Naive thymus-derived CD8-positive, alpha-beta T cell (primary cell): ENCODE measurements at places on chromosomes 6 and 20.

GRCh38 chr20:13700761-13701160 lies 62.0 kb upstream of the TASP1 start:
- H3K4me1 ChIP-seq = no peaks in the 10 kb centered on the region
- DNase-seq = no peak
- no peaks in the 10 kb centered on the region for H3K36me3 ChIP-seq
- no peak overlapping the region for H3K4me3 ChIP-seq
- no peaks in the 10 kb centered on the region for H3K27me3 ChIP-seq
- H3K27ac ChIP-seq = no peak overlapping the region

- peaks cover 29% of the 10 kb centered on the region for H3K36me3 ChIP-seq
- no peaks in the 10 kb centered on the region for H3K27me3 ChIP-seq
- no peak for DNase-seq
- peak overlapping the region; percentile 8 for H3K27ac ChIP-seq
- H3K4me3 ChIP-seq = no peak overlapping the region
Observed at GRCh38 chr20:47206962-47207641, 149.4 kb downstream of the ZMYND8 start.

- no peak overlapping the region for H3K27ac ChIP-seq
- no peak overlapping the region for H3K4me3 ChIP-seq
- peaks cover 3% of the 10 kb centered on the region for H3K4me1 ChIP-seq
- DNase-seq = no peak
Observed at GRCh38 chr6:161105408-161105807, 113.8 kb downstream of the MAP3K4 start.

GRCh38 chr20:3431109-3431508 lies 23.6 kb upstream of the DNAAF9 start:
- H3K4me1 ChIP-seq = no peaks in the 10 kb centered on the region
- H3K4me3 ChIP-seq = no peak overlapping the region
- H3K36me3 ChIP-seq = no peaks in the 10 kb centered on the region
- no peak for DNase-seq

DNA sequence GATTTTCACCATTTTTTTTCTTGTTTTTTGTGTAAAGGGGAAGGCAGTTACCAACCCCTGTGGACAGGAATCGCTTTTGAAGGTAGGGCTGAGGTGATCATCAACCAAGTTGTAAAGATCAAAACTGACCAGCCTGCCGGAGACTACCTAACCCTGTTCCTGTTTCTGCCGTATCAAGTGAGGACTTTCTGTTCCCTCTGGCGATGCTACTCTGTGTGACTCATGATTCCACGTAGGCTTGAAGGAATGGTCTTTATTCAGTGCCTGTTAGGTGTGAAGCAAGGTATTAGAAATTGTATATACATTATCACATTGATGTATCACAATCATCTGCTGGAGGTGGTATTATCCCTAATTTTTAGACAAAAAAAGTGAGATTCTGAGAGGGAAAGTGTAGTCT lies 161.3 kb downstream of the SOX4 start:
- DNase-seq = no peak
- no peak overlapping the region for H3K4me3 ChIP-seq
- no peak overlapping the region for H3K27ac ChIP-seq
- H3K36me3 ChIP-seq = no peaks in the 10 kb centered on the region

DNA sequence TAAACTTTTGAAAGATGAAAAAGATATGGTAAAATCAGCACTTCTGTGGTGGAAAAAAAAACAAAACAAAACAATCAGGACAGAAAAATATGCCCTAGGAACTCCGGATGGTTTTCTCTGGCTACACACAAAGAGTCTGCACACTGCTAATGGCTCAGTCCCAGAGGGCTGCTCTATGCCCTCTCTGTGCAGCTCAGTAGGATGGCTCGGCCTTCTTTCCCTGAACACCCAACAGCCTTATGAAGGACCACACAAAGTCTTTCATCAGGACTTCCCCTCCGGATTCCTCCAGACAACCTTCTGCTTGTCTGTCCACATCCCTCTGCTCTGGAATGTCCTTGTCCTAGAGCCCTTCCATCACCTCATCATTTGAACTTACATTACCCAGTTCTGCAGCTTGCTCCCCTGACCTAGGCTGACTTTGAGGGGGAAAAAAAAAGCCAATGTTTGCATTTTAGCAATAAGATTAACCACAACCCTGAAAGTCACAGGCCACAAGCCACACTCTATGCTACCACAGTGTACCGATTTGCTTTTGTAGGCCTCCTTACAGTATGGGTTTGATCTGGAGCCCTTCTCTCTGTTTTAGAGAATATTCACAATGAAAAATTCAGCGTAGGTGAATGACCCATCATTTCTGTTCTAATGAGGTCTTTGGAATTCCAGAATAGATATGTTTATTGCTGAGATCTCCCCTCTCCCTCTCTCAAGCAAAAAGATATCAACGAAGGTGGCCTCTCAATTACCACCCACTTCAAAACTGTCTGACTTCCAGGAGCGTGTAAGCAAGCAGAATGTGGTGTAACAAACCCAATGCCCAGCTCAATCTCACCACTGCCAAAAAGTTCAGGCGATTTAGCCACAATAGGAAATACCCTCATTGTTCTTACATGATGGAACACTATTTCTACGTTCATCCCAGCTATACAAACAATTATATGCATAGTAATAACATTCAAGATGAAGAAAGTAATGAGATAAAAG lies 164.0 kb downstream of the GMDS start:
- H3K4me1 ChIP-seq = peaks cover 21% of the 10 kb centered on the region
- H3K36me3 ChIP-seq = peaks cover 25% of the 10 kb centered on the region
- H3K4me3 ChIP-seq = peak overlapping the region; percentile 33
- no peaks in the 10 kb centered on the region for H3K27me3 ChIP-seq
- no peak for DNase-seq

DNA sequence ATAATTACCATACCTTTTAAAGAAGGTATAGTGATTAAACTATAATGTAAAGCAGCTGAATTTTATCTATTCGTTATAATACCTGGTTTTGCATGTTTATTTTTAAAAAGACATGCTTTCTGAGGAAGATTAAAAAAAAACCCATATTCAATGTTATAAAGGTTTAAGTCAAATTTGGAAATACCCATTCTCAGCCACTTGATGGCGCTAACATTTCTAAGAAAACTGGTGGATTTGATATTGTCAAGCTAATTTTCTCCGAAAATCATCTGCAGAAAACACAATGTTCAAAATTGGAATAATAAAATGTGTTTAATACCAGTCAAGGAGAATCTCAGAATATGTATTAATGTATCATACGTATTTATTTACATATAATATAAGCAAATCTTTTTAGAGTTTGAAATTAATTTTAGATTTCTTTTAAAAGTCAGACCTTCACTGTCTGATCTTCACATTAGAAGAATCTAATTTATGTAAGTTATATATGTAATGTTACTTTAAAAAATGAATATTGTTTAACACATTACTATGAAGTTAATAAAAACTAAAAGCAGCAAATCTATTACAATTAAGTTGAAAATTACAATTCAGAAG lies 35.0 kb downstream of the SHPRH start:
- no peaks in the 10 kb centered on the region for H3K27me3 ChIP-seq
- DNase-seq = peak; percentile 38
- peaks cover 17% of the 10 kb centered on the region for H3K36me3 ChIP-seq
- no peak overlapping the region for H3K27ac ChIP-seq
- H3K4me3 ChIP-seq = no peak overlapping the region

DNA sequence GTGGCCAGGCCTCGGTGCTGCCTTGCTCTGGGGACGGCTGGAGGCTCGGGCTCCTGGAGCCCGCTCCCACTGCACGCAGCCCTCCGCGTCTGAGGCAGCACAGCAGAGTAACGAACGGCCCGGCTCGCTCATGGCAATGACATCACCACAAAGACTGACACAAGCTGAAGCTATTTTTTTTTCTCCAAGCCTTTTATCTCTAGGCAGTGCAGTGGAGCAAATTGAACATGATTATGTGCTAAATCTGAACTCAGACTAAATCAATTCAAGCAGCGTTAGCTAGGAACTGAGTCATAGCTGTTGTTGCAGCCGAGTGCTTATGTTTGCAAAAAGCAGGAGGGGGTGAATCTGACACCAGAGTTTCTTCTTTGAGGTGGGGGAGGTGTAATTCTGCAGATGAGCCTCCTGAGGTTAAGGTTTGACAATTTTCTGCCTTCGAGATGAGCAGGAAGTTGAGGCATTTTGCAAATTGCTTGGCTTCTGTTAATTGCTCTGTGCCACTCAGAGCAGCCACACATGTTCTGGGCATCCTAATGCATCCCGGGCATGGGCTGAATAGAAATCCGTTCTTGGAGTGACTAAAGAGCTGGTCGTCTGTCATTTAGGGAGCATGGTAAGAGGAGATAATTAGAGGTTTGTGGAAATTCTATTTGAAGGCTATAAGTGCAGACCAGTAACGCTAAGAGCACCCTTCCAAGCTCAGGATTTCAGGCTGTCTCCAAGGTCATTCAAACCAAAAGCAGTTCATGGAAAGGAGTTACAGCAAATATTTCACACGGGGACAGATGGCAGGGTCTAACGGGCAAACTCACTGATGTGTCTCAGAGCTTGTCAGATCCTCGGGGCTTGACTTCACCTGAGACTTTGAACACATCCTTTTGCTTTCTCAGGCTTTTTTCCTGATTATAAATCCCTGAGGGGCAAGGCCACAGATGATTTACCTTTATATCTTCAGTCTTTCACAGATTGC lies 155.1 kb upstream of the ENPP5 start:
- DNase-seq = no peak
- H3K4me1 ChIP-seq = no peaks in the 10 kb centered on the region
- no peaks in the 10 kb centered on the region for H3K36me3 ChIP-seq
- H3K4me3 ChIP-seq = no peak overlapping the region
- H3K27me3 ChIP-seq = peaks cover 9% of the 10 kb centered on the region
